NCI-H526 (cell line): ENCODE measurements at places on chromosomes 1 and 21.
A peak's percentile ranks its signal among the peaks of the same experiment; 100 is the strongest.

- DNase-seq = no peak
Observed at GRCh38 chr21:25904044-25904695, 169.4 kb downstream of the GABPA start.

GRCh38 chr21:23861911-23862504 lies 1745.3 kb downstream of the MRPL39 start:
- no peak for DNase-seq

- DNase-seq = peak; percentile 23
Observed at GRCh38 chr1:55216096-55216495, 932 bp upstream of the USP24 start.

DNA sequence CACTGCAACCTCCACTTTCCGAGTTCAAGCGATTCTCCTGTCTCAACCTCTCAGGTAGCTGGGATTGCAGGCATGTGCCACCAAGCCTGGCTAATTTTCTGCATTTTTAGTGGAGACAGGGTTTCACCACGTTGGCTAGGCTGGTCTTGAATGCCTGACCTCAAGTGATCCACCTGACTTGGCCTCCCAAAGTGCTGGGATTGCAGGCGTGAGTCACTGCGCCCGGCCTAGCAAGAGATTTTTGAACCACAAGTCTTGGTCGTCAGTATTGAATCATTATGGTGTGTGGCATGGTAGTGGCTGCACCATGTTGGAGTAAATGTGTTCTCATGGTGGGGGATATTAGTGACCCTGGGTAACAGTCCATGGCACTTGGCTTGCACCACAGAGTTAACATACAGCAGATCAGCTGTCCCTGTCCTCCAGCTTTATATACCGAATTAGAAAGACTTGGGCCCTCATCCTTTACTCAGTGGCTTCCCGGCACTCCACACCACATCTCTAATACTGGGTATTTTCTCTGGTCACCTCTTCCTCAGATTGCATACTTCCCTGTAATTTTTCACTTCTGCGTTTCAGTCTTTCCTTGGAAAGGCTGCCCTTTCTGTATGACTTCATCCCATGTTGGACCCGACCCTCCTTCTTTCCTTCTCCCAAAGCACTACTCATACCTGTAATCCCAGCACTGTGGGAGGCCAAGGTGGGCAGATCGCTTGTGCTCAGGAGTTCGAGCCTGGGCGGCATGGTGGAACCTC lies 25.1 kb downstream of the AK4 start:
- no peak for DNase-seq

DNA sequence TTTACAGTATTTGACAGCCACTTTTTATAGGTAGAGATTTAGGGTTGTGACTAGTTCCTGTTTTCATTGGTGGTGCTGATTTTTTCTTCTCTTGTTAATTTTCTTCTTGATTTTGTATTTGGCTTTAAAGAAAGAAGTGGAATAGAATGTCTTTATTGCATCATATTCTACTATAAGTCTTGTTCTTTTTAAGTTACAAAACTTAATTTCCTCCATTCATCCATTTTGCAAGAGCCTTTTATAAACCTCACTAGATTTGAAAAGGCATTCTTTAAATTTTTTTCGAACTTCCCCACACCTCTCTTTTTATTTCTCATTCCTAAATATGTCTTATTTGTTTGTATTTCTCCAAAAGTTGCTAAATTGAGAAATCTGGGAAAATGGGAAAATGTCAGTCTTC lies 1368.6 kb upstream of the ADGRL4 start:
- no peak for DNase-seq

DNA sequence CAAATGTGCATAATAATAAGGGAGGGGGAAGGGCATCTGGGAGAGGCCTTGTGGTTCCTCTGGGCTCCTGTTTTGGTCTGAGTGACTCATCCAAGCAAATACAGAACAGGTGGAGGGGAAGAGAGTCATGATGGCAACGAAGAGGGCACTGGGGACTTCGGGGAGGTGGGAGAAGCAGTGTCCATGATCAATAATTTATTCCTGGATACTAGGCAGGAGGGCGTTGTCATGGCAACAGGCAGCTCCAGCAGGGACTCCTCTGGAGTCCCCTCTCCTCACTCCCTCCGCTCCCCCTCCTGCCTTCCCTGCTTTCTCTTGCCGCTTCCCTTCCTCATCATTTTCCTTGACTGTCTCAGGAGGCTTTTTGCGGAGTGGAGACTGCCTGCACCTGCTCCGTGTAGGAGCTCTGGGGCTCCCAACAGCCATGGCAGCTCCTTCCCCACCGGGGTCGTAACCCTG lies 12.3 kb upstream of the NFASC start:
- no peak for DNase-seq
